Choroid plexus epithelial cell (primary cell): ENCODE measurements at places on chromosomes 5 and 9.
A peak's percentile ranks its signal among the peaks of the same experiment; 100 is the strongest.

GRCh38 chr9:132082188-132082587 lies 2.5 kb upstream of the MED27 start:
- no peak for DNase-seq

GRCh38 chr5:150440948-150441812 lies 8.4 kb downstream of the RPS14 start:
- DNase-seq: no peak

- no peak for DNase-seq
Measured at GRCh38 chr5:88813805-88814575, 69.0 kb downstream of the MEF2C start.

- no peak for DNase-seq
Measured at GRCh38 chr5:58491216-58491892, at the start of gene GAPT. Gene GAPT, plus strand, starts transcription at chr5:58491435. Its CDS starts 3,102 bp downstream, at chr5:58494537.

DNA sequence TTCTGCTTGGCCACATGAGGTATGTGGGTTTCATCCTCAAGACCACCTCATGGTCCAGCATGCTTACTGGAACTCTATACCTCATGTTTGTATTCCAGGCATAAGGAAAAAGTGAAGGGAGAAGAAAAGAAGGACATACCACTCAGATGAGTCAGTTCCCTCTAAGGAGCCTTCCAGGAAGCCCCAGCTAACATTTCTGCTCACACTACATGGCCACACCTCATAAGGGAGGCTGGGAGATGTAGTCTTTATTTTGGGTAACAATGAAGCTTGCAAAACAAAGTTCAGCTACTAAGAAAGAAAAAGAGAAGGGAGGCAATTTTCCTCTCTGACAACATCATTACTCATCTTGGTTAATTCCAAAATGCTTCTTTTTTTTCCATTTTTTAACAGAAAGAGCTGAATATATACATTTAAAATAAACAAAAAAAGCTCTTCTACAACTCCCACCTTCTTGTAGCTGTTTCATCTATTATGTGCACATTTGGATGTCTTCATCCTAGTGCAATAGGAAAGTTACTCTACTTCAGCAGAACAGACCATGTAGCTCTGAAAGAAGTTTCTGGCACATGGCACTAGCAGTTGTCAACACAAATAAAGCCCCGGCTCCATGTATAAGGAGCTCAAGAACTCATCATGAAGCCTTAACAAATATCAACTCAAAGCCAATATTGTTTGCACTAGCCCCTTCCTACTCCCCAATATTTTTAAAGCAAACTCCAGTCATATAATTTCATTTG lies 123.6 kb upstream of the CCDC112 start:
- peak; percentile 96 for DNase-seq

DNA sequence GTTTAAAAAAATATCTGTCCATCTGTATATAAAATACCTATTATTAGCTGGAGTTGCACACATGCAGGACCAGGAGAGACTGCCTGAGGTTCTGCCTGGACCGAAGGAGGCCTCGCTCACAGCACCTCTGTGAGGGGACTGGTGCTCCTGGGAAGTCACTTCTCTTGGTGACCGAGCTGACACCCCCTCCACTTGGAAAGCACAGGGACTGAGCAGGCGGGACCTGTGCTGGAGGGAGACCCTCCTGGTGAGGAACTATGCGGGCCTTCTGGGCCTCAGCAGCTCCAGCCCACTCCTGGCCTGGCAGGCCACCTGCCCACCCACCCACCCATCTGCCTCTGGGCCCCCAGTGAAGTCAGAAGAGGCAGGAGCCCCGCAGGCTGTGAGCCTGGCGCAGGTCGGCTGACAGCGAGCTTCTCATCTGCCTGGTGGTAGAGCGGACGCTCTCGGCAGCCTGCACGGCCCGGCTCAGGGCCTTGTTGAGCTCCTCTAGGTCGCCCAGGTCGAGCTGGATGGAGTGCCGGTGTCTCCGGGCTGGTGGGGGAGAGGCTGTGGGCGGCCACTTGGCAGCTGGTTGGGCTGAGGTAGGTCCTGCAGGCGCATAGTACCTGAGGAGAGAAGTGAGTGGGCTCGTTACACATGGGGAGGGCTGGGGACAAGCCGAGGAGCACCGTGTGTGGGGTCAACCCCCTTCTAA lies 7.2 kb downstream of the ORM2 start:
- DNase-seq: no peak

- no peak for DNase-seq
Measured at GRCh38 chr5:125154301-125155110, 408.1 kb upstream of the ZNF608 start.

GRCh38 chr5:148384380-148384737 lies 601 bp downstream of the FBXO38 start:
- no peak for DNase-seq

DNA sequence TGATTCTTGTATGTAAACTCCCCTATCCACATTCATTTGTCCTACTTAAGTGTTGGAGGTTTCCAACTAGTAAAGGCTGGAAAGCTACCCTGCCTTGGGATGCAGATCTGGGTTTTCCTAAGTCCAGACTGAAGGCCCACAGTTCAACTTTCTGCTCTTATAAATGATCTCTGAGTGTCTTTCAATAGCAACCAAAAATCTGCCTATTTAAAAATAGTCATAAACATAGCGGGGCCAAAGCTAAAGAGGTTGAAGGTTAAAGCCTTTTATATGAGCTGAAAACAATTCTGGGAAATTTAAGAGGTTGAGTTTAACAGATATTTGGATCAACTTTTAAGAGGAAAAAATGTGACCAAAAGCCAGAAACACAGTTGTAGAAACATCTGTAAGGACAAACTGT lies 87.2 kb downstream of the NTRK2 start:
- no peak for DNase-seq

GRCh38 chr9:132008855-132009812 lies 70.5 kb downstream of the MED27 start:
- no peak for DNase-seq

- peak; percentile 52 for DNase-seq
Measured at GRCh38 chr5:134708301-134708700, 30.0 kb upstream of the CAMLG start.

GRCh38 chr9:75551861-75552260 lies 338.6 kb upstream of the PCSK5 start:
- peak; percentile 4 for DNase-seq

GRCh38 chr5:173645437-173645807 lies 29.0 kb upstream of the BOD1 start:
- peak; percentile 71 for DNase-seq

DNA sequence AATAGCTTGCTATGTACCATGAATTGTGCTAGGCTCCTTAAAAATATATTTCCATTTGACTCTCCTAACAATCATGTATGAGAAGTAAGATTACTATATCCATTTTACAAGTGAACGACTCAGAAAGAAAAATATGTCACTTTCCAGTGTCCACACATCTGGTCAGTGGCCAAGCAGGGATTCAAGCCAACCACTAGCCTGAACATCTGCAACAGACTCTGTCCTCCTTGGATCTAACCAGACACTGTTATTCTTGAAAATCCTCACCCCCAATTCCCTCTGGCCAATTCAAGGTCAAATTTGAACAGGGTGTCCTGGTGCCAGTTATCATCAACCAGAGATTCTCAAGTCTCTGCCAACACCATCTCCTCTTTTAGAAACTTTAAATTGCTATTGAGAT lies 344.1 kb upstream of the WWC1 start:
- DNase-seq: no peak

DNA sequence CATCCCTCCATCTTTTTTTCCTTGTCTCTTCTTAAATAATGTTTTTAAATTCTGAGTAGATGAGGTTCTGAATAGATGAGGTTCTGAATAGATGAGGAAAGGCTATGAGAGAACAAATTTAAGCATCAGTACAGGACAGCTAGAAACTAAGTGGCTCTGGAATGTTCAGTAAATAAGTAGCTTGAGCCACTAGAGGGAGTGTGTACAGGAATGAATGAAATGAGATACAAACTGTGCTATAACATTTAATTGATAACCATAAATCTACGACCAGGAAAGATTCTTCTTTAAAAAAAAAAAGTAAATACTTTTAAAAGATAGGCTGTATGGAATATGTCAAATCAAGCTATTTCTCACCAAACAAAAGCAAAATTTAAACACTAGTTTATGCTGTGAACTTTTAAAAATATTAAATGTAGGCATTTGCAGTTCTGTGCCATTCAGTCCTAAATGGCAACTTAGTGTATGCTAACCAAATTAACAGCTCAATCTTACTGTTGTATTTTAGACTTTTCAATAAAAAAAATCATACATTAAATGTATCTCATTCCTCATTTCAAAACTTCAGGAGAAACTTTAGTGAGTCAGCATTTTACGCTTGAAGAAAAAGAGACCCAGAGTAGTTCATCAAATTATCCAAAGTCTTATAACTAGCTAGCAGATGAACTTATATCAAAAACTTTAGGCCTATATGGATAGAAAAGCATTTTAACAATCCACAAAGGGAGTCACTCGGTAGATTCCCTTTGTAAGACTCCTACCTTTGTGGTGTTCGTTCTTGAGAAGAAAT lies 70.4 kb upstream of the SNX2 start:
- peak; percentile 84 for DNase-seq

GRCh38 chr9:94922691-94923107 lies 196.2 kb downstream of the AOPEP start:
- peak; percentile 75 for DNase-seq

- DNase-seq: no peak
Measured at GRCh38 chr5:143820451-143820850, 8.5 kb downstream of the HMHB1 start.

- DNase-seq: no peak
Measured at GRCh38 chr5:157485340-157485739, 25.3 kb downstream of the NIPAL4 start.

GRCh38 chr9:6771722-6772121 lies 13.9 kb downstream of the KDM4C start:
- DNase-seq: no peak

- no peak for DNase-seq
Measured at GRCh38 chr9:119074017-119074416, 295.2 kb downstream of the BRINP1 start.

DNA sequence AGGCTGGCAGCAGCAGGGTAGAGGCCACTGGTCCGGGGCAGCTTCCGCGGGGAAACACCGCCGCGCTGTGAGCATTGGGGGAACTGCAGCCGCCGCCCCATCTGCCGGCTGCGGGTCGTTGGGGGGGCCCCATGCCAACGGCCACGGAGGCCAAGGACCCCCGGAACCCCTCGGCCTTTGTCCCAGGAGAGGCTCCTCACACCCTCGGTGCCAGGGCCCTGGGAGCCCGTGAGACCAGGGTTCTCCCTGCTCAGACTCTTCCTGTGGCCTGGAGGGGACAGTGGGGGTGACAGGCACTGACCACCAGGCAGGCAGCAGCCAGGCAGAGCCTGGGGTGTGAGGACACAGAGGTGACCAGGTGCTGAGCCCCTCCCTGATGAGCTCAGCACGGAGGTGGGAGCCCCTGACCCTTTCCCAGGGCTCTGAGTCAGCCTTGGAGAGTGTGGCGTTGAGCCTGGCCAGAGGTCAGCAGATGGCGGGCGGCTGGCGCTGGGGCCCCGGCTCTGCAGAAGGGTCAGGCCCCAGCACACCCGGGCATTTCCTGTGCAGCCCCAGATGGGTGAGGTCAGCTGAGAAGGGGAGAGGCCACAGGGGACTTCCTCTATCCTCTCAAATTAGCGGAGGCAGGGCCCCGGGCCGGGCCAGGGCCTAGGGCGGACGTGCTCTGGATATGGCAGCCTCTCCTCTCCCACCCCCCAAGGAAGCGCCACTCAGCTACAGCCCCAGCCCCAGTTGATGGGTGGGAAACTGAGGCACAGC lies 17.9 kb upstream of the EGFL7 start:
- peak; percentile 38 for DNase-seq

DNA sequence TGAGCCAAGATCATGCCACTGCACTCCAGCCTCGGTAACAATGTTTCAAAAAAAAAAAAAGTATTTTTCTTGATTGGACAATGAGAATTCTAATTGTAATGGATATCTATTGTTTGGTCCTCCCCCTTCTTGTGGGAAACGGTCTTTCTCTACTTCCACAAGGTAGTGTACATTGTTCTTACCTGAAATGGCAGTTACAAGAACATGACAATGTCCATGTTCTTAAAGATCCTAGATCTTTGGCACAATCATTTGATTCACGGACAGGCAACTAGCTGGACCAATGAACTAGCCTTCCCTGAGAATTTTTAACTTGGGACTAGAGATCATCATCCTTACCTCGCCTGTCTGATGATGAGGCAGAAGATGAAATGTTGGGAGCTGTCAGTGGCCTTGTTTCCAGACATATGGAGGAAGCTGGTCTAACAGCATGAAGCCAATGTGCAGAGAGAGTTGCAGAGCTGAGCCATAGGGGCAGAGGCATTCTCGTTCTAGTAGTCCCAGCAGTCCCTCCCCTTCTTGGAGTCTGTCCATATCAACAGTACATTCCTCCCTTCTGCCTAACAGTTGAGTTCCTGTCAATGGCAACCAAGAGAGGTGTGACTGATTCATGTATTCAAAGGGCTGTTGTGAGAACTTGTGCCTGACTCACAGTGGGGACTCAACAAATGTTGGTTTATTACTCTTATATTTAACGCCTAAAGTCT lies 2.1 kb upstream of the MARCHF6 start:
- DNase-seq: peak; percentile 97

- no peak for DNase-seq
Measured at GRCh38 chr9:133783331-133783731, 45.2 kb upstream of the SARDH start.

DNA sequence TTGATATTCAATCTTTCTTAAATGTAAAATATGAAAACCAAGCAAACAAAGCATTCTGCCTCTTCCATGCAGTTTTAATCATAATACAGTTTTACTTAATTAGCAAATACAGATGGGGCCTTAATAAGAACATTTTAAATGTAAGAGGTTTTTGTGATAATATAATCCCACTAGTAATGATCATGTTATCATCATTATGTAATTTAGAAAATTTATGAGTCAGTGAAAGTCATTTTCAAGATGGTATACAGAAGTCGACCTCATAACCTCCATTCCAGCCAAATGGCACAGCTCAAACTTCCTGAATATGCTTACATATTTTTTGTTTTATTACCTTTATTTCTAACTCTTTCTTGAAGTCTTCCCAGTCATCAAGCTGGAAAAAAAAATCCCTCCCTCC lies 102.2 kb upstream of the GNA14 start:
- DNase-seq: peak; percentile 39

GRCh38 chr9:1298046-1298445 lies 247.9 kb downstream of the DMRT2 start:
- no peak for DNase-seq

GRCh38 chr5:144207875-144208444 lies 37.3 kb downstream of the KCTD16 start:
- DNase-seq: no peak

GRCh38 chr5:151738125-151738848 lies 20.1 kb downstream of the ATOX1 start:
- no peak for DNase-seq
